ENCODE measurements at places on chromosomes 16 and 17. TPM values are rescaled to one million over a fixed set of nuclear protein-coding genes. Genes with fewer than 3 reads are reported as not detected.

The RAPGEFL1 gene
- total RNA-seq: 10.7 TPM

The FOXL1 gene
- not detected for total RNA-seq

The ABCC11 gene
- not detected for total RNA-seq

The CCDC137 gene
- total RNA-seq: 34.5 TPM

The PARD6A gene
- total RNA-seq: 4.6 TPM

The KRTAP4-4 gene
- total RNA-seq: not detected

The TEKT5 gene
- not detected for total RNA-seq

The RNF135 gene
- total RNA-seq: 3.5 TPM

The ACSM3 gene
- total RNA-seq: 10.9 TPM

The ORAI3 gene
- total RNA-seq: 20.1 TPM

The KRTAP17-1 gene
- not detected for total RNA-seq

The HIGD1B gene
- total RNA-seq: not detected

The SOX15 gene
- 0.45 TPM for total RNA-seq

The CD79B gene
- total RNA-seq: 15.1 TPM

The TBC1D3I gene
- total RNA-seq: 0.16 TPM

The CES3 gene
- 0.93 TPM for total RNA-seq

The KRTAP4-5 gene
- total RNA-seq: not detected

The AOC3 gene
- 0.98 TPM for total RNA-seq

The GSDMA gene
- total RNA-seq: 0.75 TPM

The ADAT1 gene
- total RNA-seq: 65.1 TPM

The DOC2B gene
- total RNA-seq: 0.27 TPM

The SOCS7 gene
- total RNA-seq: 19.6 TPM

The PIMREG gene
- not detected for total RNA-seq

The TPSAB1 gene
- 3.2 TPM for total RNA-seq

The RNF222 gene
- 0.91 TPM for total RNA-seq

The TBC1D3E gene
- not detected for total RNA-seq

The SMTNL2 gene
- not detected for total RNA-seq

The NPIPB9 gene
- total RNA-seq: 5.0 TPM

The DNASE1L2 gene
- total RNA-seq: 2.7 TPM

The QPRT gene
- total RNA-seq: 1.4 TPM

Measured in naive thymus-derived CD4-positive, alpha-beta T cell (primary cell).